Omental fat pad (tissue), 4 donors: ENCODE measurements at places on chromosomes 5 and 9.

DNA sequence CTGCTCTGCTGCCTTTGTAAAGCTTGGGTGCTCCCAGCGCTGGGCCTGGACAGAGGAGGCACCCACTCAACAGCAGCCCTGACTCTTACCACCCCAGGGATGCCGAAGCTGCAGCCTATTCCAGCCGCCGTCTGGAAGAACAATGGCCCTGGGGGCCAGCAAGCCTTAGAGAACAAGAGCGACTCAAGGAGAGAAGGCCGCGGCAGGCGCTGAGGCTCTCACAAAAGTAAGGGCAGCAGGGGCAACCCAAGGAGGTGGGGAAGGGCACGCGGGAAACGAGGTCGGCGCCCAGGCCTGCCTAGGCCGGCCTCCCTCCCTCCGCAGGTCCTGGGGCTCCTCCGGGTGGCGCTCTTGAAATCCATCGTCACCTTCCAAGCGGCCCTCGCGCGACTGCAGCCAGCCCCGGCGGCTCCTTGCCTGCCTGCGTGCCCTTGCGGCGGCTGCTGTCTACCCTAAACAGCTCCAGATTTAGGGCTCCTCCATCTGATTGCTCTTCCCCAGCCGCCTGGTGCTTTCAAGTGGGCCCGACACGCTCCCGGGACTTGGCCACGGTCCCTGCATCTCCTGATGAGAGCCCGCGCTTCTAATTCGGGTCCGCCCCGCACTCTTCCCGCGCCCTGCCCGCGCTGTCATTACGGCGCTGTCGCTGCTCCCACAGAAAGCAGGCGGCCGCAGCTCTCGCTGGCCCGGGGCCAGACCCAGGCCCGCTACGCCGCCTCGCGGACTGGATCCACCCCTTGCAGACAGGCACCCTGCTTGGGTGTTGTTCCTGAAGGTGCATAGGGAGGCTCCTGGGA is 213.3 kb downstream of the SEMA6A start:
- no peak for DNase-seq

GRCh38 chr9:36995927-36996705 is 38.0 kb downstream of the PAX5 start:
- DNase-seq, result no peak

DNA sequence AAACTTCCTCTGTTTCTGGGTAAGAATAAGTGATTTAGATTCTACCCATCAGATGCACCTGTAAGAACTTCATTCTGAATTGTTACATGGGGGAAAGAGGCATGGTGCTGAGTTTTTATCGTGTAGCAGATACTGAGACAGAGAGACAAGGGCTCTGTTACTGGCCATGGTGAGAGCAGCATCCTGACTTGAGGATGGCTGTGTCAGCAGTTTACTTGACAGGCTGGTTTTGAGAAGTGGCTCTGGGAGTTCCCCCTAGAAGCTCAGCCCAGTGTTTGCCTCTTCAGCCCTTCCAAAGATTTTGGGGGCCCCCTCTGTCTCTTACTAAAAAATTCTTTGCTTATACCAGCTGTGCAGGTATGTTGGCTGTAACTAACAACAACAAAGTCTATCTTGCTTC is 510.5 kb downstream of the LRRC70 start:
- DNase-seq, result no peak

DNA sequence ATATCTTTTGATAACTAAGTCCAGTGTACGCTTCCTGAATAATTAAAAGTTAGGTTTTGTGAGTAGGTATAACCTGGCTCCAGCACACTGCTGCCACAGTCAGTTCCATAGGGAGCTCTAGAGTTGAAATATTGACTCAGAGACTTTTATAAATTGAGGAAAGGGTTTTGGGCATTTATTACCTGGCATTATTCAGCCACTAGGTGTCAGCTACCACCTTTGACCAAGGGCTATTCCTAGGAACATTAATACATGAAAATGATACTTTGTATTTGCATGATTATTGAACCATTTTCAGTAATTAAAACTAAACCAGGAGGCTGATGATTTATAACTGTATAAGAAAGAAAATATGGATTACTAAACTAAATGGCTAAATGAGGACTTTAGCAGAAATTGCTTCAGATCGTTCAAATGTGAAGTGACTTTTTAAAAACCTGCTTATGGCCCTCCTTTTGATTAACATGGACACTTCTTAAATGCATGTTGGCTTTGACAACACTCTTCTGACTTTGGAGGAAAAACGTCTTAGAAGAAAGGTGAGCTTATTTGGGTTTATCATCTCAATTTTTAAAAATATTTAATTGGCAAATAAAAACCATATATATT is 83.0 kb downstream of the SMC2 start:
- no peak for DNase-seq
